A549 treated with AZD2906 at 1 μM for 4 hours (cell line): ENCODE measurements at places on chromosomes 11 and 22. TPM values are rescaled to one million over a fixed set of nuclear protein-coding genes. Genes with fewer than 3 reads are reported as not detected.

EHF gene
- 0.61 to 1.4 TPM (median 1.1 TPM) in 5 replicates for total RNA-seq

PLA2G6 gene
- total RNA-seq = 2.9 to 4.9 TPM (median 4.4 TPM) in 5 replicates

OR52H1 gene
- total RNA-seq = not detected in 5 replicates

LRRC51 gene
- 6.9 to 8.7 TPM (median 7.7 TPM) in 5 replicates for total RNA-seq

C11orf86 gene
- total RNA-seq = 42.7 to 73.3 TPM (median 62.7 TPM) in 5 replicates

MS4A4E gene
- total RNA-seq = not detected in 5 replicates

TAF10 gene
- 171 to 245 TPM (median 223 TPM) in 5 replicates for total RNA-seq

IGLL1 gene
- total RNA-seq = not detected in 5 replicates

OR52N4 gene
- total RNA-seq = not detected in 5 replicates

GLYATL2 gene
- 0.06 to 0.18 TPM in 2 of 5 replicates, not detected in the others for total RNA-seq

OR10A2 gene
- total RNA-seq = not detected in 5 replicates

TPBGL gene
- total RNA-seq = 0.11 to 0.24 TPM (median 0.17 TPM) in 5 replicates

CCDC73 gene
- 0.03 TPM in 2 of 5 replicates, not detected in the others for total RNA-seq
